ENCODE measurements at places on chromosomes 12 and 14.

GRCh38 chr14:105472486-105472991, 2.1 kb upstream of the CRIP2 start:
- no peak for DNase-seq

DNA sequence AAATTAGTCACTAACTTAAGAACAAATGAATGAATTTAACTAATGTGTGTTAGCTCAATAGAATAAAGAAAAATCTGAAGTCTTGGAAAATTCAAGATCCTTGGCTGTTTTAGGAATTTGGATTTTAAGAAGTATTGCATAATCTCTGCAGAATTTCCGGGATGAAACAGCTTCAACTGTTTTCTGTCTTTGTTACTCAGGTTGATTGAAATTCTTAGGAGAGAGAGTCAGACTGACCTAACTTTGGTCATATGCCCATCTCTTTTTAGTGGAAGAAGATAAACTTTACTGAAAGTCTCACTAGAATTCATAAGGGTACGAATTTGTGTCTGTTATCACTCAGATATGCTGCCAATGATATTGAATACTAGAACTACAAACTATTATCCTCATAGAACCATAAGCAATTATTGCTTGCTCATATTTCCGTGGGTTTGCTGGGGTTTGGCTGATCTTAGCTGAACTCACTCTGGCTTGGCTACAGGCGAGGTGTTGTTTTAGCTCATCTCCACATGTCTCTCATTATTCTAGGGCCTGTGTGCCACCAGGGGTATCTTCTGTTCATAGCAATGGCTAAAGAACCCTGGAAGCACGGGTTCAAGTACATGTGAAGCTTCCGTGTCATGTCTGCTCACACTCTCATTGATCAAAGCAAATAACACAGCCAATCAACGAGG, 257.4 kb upstream of the NOVA1 start:
- no peak for DNase-seq

DNA sequence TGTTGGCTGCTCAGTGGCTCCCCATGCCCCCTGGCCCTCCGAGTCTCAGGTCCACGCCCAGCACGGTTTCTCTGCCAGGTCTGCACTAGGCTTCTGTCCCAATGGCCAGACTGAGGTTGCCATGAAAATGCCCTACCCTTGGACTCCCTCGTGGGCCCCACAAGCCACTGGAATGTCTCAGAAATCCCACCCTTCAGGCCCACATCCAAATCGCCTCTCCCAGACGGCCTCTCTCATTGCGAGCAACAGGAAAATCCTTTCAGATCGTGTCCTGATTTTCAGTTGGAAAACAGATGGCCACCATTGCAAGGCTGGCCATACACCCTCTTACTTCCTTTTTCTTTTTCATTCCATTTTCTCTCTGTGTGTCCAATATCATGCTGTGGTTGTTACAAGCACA, 77.3 kb downstream of the IRF2BPL start:
- peak; percentile 76 for DNase-seq

DNA sequence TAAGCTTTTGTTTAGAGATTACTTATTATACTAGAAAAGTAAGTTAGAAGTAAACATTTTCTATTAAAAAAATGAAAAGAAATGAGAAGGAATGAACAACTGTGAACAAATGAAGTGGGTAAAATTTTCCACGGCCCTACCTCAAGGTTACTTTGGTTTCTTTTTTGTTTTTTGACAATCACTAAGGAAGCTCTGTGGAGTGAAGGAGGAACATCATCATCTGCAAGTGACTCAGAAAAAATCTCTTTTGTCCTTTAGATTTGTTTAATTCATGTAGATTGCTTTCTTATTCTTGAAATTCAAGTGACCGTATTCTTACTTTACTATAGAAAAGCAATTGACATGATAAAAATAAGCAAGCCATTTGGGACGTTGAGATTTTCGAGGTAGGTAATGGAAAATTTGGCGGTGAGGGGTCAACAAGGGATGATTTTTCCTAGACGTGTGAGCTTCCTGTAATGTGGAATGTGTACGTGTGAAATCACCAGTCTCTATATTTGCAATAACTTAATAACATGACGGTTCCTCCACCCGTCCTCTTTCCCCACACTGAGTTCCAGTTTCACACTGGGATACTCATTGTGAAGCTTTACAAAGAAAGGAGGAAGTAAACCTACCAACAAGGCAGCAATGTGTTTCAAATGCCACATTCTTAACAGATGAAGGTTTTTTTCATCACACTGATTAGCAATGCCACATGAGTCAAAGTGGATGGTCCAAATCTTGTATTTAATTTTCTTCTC, 62.3 kb upstream of the EGLN3 start:
- DNase-seq: no peak

DNA sequence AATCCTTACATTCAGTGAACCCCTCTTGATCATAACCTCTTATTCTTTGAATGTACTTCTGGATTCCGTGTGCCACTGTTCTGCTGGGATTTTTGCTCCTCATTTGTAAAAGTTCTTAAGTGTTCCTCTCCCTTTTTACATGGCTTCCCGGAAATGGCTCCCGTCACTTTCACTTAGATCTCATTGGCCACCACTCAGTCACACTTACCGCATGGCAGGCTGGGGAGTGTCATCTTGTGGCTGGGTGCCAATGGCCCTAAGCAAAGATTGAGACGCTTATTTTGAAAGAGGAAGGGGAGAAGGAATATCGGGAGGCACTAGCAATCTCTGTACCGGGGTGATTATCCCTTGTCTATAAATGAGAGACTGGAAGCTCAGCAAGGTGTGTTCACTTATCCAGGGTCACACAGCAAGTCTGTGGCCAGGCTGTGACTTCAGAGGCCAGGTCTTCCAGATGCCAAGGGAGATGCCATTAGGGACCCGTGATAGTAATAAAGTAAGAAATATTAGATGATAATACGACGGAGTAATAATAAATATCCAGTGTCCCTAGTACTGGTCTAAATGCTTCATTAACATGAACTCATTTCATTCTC, 68.8 kb downstream of the RNFT2 start:
- peak; percentile 46 for DNase-seq

- DNase-seq: peak; percentile 30
Observed at GRCh38 chr14:71119832-71120231, 212.6 kb downstream of the PCNX1 start.

- no peak for DNase-seq
Observed at GRCh38 chr12:25714198-25714984, 161.3 kb upstream of the LMNTD1 start.

- DNase-seq: no peak
Observed at GRCh38 chr14:43649508-43649907, 857.6 kb downstream of the FSCB start.

- peak; percentile 78 for DNase-seq
Observed at GRCh38 chr14:51302295-51303030, 62.4 kb downstream of the TMX1 start.

- peak; percentile 77 for DNase-seq
Observed at GRCh38 chr12:92144631-92145480, 790 bp downstream of the BTG1 start.

GRCh38 chr12:42586268-42586667, 3.3 kb downstream of the PRICKLE1 start:
- DNase-seq: no peak

- no peak for DNase-seq
Observed at GRCh38 chr12:93404961-93405849, 27.5 kb downstream of the NUDT4 start.

DNA sequence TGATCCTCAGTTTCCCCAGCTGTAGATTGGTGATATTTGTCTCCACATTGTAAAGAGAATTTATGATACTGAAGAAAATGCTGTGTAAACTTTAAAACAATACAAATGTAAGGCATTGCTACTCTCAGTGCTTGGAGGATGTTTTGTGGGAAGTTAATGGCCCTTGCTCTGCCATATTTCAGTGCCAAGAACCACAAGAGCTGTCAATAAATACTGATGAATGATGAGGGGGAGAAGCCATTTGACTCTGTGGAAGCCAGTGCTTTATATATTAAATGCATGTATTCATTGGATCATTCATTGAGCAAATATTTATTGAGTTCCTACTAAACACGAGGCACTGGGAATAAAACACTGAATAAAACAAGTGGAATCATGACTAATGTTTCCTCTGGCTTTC, 30.8 kb downstream of the CACNA1C start:
- DNase-seq: no peak

GRCh38 chr12:54053751-54054741, at the start of gene HOXC4:
HOXC4 (plus strand) TSS chr12:54053835; CDS start chr12:54053923, 88 bp downstream.
- DNase-seq: peak; percentile 64

- no peak for DNase-seq
Observed at GRCh38 chr12:32515137-32515873, 115.9 kb downstream of the FGD4 start.

Data from RPMI7951 (cell line).